ENCODE measurements at places on chromosomes 12 and 14.

DNA sequence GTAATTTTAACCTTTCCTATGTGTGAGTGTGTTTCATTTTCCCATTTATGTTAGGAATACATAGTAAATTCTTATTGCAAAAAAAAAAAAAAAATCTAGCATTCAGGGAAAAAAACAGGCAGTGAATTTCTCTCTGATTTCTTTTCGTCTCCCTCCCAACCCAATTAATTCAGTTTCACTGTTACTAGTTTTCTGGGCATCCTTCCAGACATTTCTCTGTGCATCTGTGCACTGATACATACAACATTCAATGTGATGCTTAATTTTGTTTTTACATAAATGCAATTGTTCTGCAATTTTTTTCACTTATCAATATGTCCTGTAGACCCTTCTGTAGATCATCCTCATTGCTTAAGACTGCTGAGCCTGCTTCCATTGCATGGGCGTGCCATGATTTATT lies 694.3 kb upstream of the TBX3 start:
- DNase-seq = no peak

GRCh38 chr14:32472076-32472475 lies 143.0 kb downstream of the AKAP6 start:
- DNase-seq = no peak

DNA sequence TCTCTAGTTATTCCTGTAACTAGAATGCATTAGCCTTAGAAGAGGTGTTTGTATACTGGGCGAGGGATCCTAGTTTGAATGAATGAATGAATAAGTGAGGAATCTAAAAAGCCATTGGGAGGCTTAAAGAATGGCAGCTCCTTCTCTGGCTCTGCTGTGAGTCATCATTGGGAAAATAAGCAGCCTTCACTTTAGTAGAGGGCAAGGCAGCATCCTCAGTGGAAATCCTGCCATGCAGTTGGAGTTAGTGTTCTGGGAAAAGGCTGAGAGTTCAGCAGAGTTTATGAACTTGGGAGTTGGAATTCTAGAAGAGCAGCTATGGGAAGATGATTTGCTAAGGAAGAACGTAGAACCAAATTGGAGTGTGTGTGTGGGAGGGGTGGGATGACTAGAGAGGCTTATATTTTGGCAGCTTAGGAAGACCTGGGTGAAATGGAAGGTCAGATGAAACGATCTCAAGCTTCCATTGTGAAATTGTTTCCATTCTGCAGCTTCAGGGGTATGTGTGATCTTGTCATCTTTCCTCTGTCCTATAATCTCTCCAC lies 120.8 kb downstream of the PTCSC3 start:
- DNase-seq = no peak

DNA sequence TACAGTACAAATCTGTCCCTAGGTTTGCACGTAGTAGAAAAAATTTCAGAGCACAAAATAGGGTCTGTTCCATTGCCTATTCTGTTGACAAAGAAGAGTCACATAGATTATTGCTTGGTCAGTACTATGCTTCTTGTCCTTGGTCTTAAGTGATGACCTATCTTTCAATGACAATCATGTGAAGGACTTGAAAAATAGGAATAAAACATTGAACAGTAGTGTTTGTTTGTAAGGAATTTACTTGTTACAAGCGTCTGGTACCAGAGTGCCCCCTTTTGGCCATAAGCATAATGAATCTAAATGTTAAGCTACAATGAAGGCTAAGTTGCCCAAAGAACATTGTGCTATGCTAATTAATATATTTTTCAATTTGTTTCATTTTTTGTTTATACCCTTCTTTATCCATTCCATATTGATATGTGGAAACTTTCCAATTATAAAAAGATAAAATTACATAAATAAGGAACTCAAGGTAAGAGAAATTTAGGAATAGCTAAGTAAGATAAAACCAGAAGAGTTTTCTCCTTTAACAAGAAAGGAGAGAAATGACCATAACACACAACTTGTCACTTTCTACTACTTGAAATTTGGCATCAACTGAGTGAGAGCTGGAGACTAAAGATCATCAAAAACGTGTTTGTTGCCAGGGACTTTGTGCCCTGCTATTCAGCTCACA lies 204.7 kb downstream of the EPS8 start:
- no peak for DNase-seq

- DNase-seq = peak; percentile 76
Observed at GRCh38 chr12:6961278-6961694, 9.2 kb downstream of the PHB2 start.

DNA sequence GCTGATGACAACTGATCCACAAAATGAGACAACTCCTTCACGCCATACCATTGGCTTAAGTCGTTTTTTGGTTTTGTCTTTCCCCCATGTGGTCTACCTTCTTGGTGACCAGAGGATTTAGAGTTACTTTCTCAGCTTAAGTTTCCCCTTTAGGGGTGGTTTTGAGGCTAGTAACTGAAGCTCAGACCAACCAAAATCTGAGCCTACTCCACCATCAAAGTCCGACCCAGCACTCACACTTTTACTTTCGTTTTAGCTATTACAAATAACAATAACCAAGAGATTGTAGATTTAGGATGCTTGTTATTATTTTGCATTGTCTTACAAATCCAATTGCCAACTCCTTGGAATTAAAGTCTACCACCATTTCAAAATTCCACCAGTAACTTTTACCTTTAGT lies 130.6 kb upstream of the MDM1 start:
- no peak for DNase-seq

DNA sequence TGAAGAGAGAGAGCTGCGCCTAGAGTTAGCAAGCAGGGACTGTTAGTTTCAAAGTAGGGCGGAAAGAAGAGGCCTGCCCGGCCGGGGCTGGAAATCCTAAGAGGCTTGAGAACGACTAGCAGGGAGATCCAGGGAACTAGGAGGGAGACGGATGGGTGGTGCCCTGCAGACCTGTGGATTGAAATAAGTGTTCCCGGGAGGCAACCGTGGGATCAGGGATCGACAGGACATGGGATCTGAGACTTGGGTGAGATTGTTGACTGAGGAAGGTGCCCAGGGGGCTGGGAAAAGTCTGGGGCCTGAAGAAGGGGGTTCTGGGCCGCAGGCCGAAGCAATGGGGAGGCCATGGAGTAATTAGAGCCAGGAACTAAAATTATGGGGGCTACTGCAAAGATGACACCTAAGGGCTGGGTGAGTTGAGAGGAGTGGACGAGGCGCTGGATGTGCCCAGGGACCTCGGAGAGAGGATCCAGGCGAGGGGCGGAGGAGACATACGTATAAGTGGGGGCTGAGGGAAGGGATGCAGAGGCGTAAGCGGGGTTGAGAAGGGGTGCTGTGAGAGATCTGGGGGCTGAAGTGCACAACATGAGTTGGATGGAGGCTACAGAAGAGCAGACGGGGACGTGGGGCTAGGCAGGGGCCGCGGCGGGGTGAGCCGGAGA lies 635 bp downstream of the LTA4H start:
- no peak for DNase-seq

GRCh38 chr12:110543252-110543959 lies 39.7 kb downstream of the PPTC7 start:
- DNase-seq = no peak

DNA sequence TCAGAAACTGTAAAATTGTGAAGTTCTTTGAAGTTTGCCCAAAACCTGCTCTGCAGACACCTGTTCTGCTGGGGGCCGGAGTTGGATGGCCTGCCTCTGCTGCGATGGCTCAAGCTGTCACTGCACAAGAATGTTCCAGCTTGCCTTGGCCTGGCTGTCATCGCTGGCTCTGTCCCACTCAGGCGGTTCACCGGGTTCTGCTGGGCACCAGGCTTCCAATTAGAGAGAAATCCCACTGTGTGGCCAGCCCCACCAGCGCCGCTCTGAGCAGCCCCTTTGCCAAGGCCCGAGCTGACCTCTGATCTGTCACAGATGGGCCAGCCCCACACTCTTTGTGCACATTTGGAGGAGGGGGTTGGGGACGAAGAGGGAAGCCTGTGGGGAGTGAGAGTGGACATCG lies 71.7 kb upstream of the GPATCH2L start:
- no peak for DNase-seq

Measured in effector CD8-positive, alpha-beta T cell (primary cell).